ENCODE measurements at places on chromosomes 4 and X.

GRCh38 chr4:155972098-155972497, 18.4 kb upstream of the CTSO start:
- no peak for DNase-seq

DNA sequence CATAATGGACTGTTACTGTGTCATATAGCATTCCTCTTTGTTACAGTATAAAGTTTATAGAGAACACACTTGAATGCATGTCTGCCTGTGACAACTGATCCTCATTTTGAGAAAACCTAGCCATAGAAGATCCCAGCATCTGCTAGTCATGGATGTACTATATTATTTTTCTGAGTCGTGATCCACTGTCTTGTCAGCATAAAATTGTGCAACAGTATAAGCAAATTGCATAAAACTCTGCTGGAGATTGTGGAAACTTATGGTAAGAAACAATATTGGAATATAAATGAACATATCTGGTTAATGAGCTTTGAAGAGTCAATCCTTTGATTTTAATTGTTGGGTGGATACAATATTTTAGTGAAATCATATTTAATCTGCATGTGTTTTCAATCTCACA, 3.6 kb downstream of the NEIL3 start:
- DNase-seq = no peak

GRCh38 chr4:141246243-141246642, 25.5 kb downstream of the ZNF330 start:
- no peak for DNase-seq

DNA sequence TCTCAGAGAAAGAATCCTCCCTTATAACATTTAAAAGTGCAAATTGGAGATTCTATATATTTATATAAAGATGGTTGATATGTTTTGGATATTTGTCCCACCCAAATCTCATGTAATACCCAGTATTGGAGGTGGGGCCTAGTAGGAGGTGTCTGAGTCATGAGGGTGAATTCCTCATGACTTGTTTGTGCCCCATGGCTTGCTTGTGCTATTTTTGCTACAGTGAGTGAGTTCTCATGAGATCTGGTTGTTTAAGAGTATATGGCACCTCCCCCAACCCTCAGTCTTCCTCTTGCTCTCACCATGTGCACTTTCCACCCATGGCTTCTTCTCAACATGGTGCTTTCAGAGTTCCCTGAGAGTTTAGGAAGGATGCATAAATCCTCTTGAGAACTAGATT, 9.5 kb upstream of the ANKRD50 start:
- DNase-seq = no peak

DNA sequence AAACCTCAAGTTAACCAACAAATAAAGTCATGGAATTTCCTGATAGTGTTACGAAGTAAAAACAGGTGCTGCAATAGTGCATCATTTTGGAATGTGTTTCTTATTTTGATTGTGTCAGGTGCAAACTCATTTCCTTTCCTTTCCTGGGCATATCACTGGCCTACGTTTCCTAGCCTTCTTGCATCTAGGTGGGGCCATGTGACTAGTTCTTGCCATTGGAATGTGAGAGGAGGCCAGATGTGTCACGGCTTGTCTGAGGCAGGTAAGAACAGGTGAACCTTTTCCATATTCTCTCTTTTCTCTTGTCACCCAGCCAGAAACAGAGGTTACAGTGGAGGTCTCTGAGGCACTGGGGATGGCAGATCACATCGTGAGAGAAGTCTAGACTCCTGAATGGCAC, 868.0 kb downstream of the RPA4 start:
- DNase-seq = no peak

DNA sequence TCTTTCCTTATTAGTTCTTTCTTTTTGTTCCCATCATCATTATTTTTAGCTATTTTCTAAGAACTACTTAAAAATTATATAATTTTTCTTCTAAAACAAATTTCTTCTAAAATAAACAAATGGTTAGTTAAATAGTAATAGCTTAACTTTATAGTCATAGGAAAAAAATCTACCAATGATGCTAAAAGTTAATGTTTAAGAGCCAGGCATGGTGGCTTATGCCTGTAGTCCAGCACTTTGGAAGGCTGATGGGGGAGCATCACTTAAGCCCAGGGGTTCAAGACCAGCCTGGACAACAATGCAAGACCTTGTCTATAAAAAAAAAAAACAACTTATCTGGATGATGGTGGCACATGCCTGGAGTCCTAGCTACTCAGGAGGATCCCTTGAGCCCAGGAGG, 127.1 kb upstream of the ANXA3 start:
- no peak for DNase-seq

Measured in H7 (cell line).